ENCODE measurements at places on chromosomes 1 and 21.

- no peak for DNase-seq
These were observed 93.0 kb downstream of the SIM2 start for GRCh38 chr21:36791695-36792470.

GRCh38 chr1:201376464-201377374 lies 761 bp downstream of the TNNT2 start:
- DNase-seq, result no peak

GRCh38 chr1:203465146-203465798 lies 10.3 kb upstream of the PRELP start:
- no peak for DNase-seq

DNA sequence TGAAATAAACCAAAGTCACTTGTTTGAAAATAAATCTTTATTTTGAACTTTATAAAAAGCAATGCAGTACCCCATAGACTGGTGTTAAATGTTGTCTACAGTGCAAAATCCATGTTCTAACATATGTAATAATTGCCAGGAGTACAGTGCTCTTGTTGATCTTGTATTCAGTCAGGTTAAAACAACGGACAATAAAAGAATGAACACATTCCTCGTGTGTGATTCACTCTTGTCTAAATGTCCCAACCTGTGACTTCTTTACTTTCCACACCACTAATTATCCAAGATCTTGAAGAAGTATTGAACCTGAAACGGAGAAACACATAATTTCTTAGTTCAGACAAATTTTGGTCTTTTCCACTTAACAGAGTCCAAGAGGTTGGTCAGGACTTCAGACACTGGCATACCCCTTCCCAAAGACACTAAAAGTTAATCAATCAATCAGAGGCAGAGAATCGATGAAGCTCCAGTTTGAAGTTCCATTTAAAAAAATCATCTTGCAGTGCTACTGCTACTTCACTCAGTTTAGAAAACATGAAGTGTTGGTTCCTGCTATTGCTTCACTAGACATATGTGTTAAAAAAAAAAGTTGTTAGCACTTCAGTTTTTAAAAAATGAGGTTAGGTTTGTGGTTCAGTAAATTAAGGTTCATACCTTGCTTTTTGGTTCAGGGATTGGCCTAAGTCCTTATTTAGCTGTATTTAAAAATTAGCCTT lies 26.2 kb downstream of the ATP1B1 start:
- DNase-seq, result no peak

GRCh38 chr1:110638058-110638457 lies 31.9 kb upstream of the KCNA2 start:
- no peak for DNase-seq

GRCh38 chr1:204190212-204191211 lies 5.8 kb downstream of the KISS1 start:
- no peak for DNase-seq

GRCh38 chr21:45699251-45699942 lies 55.9 kb downstream of the PCBP3 start:
- DNase-seq, result no peak

DNA sequence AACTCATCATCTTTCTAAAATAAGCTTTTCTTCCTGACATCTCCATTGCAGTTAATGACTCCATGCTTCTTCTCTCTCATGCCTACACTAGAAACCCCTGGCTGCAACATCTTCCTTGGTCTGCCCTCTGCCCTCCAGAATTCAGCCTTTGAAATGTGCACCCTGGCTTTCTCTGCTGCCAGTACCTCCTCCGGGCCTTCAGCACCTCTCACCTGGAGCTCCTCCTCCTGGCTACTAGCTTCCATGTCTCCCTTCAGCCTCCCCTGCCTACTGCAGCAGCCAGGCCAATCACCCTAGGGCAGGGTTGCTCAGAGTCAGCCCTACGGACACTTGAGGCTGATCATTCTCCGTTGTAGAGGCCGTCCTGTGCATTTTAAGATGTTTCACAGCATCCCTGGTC lies 18.3 kb downstream of the SUSD4 start:
- DNase-seq, result no peak

DNA sequence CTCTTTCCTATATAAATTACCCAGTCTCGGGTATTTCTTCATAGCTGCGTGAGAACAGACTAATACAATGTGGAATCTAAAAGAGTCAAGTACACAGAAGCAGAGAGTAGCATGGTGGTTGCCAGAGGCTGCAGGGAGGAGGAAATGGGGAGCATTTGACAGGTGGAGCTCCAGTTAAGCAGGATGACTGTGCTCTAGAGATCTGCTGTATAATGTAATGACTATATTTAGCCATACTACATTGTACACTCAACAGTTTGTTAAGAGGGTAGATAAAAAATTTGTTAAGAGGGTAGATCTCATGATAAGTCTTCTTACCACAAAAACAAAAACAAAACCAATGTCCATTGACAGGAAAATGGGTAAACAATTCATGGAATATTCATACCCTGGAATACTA lies 82.1 kb downstream of the MT1HL1 start:
- DNase-seq, result no peak

GRCh38 chr1:201507360-201507675 lies 395 bp upstream of the CSRP1 start:
- DNase-seq, result no peak

- no peak for DNase-seq
These were observed 23.5 kb downstream of the S100A10 start for GRCh38 chr1:151970128-151970527.

GRCh38 chr1:14661222-14661621 lies 62.7 kb downstream of the KAZN start:
- DNase-seq, result no peak

- DNase-seq, result no peak
These were observed 27.6 kb upstream of the POGK start for GRCh38 chr1:166811691-166812090.

GRCh38 chr1:231606712-231607111 lies 19.9 kb upstream of the DISC1 start:
- DNase-seq, result no peak

DNA sequence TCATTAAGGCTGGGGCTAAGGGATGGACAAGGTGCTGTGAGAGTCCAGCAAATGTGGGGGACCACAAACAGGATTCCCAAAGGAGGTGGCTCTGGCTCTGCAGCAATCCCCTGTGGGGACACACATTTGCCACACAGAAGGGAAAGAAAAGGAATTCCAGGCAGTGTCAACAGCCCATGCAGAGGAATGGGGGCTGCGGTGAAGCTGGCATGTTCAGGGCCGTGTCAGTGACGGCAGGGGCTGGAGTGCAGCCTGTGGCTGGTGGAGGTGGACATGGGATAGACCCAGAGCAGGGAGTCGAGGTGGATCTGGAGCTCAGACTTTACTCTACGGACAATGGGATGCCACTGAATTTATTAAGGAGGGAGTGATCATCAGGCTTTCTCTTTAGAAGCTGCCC lies 183.2 kb downstream of the TRABD2B start:
- DNase-seq, result no peak

DNA sequence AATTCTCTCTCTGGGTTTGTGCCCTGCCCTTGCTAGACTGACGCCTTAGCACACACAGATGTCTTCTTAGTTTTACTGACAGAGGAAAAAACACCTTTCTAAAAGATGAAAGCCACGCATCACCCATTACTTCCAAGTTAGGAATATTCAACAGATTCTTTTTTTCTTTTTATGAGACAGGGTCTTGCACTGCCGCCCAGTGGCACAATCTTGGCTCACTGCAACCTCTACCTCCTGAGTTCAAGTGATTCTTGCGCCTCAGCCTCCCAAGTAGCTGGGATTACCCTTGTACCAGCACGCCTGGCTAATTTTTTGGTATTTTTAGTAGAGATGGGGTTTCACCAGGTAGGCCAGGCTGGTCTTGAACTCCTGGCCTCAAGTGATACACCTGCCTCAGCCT lies 169.2 kb downstream of the APP start:
- DNase-seq, result no peak

DNA sequence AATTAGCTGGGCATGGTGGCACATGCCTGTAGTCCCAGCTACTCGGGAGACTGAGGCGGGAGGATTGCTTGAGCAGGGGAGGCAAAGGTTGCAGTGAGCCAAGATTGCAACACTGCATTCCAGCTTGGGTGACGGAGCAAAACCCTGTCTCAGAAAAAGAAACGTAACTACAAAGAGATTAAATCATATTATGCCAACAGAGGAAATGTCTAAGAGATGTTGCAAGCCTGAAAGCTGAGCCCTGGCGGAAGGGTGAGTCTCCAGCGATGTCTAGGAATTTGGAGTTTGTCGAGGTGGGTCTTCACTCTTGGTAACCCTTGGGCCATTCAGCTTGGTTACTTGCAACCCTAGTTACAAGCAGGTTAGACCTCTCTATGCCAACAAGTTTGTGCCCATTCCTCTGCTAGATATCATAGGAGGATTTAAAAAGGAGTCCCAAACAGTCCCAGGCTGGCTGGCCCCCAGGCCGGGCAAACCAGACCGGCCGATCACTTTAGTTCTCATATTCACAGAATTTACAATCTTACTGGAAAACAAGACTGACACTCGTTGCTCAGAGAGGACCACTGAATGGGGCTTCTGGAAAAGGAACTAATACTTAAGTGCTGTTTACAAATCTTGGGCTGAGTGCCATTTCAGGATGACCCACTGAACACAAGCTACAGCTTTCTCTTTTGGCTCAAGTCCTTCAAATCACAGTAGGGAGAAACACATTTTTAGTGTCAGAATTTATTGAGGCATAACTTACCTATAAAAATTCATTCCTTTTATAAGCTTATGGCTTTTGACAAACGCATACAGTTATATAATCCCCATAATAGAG lies 27.1 kb downstream of the SLC30A1 start:
- DNase-seq, result no peak

DNA sequence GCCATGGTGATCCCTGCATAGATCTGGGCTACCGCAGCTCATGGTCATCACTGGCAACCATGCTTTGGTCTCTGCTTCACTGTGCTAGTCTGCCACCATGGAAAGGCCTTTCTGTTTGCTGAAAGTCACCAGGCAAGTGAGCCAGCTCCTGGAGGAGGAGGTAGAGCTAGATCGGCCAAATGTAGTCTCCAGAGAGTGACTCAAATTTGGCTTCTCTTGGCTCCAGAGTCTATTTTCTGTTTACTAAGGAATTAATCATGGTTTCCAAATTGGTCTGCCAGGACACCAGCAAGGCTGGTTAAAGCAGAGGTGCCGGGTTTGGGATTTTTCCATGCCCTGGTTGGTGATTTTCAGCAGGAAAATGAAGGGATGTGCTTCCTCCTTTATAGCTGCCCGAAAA lies 52.7 kb upstream of the IVNS1ABP start:
- no peak for DNase-seq

- DNase-seq, result no peak
These were observed 3.2 kb upstream of the CD1C start for GRCh38 chr1:158286487-158286886.

DNA sequence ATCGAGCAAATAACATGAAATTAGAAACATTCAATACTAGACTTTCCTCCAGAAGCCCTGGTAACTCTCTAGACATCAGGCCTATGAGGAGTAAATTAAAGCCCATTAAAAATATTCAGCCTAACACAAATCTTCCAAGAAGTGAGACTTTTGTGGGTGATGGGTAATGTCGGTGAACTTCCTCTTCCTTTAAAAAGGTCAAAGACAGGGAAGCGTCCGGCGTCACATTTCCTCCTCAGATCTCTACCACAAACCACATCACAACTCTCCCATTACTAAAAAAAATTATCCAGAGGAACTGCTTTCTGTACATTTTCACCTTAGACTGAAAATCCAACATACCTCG lies 1.4 kb downstream of the EIF4G3 start:
- no peak for DNase-seq

DNA sequence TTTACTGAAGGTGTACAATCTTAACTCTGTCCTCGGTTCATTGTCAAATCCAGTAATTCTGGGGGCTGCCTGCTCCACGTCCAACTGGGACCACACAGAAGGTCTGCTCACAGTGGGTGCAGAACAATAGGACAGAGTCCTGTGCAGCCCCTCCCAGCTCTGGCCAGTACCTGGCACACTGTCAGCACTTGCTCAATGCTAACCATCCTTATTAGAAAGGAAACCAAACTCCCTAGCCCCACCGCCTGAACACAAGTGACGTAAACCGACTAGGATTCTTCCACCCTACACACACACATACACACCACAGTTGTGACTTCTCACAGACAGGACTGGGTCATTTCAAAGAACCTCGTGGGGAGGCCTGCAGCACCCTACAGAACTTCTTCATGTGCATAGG lies 5.2 kb downstream of the BCAR3 start:
- DNase-seq, result no peak

GRCh38 chr1:91700771-91701471 lies 185.0 kb downstream of the TGFBR3 start:
- DNase-seq, result no peak

GRCh38 chr1:214086945-214087344 lies 99.2 kb downstream of the PROX1 start:
- no peak for DNase-seq

DNA sequence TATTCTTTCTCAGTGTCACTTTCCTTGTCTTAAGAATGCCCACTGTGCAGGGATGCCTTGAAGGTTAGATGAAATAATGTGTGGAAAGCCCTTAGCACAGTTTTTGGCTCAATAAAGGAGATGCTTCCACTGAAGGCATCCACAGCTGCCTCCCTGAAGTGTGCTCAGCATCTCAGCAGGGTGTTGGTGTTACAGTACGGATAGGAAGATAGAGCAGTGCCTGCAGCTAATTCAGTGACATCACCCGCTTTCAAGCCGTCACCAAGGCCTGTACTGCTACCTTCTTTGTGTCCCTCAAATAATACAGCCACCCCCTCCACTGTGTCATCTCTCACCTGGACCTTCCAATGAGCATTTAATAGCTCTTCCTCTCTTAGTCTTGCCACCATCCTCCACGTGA lies 59.0 kb downstream of the NDUFS5 start:
- no peak for DNase-seq

GRCh38 chr1:27068922-27069321 lies 56.3 kb upstream of the TENT5B start:
- DNase-seq, result no peak

DNA sequence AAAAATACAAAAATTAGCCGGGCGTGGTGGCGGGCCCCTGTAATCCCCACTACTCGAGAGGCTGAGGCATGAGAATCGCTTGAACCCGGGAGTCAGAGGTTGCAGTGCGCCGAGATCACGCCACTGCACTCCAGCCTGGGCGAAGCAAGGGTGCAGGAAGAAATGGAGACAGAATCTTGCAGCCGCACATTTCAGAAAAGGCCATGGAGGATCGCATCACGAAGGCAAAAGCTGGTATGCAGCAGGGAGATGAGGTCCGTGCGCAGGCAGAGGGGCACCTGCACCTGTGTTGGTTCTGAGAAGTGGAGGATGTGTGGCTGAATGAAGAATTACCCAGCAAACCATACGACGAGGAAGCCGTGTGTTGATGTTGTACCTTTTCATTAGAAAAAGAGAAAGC lies 53.0 kb upstream of the ABCG1 start:
- no peak for DNase-seq

- no peak for DNase-seq
These were observed 162.0 kb downstream of the KIF26B start for GRCh38 chr1:245316784-245317183.
